ENCODE measurements at places on chromosomes 13 and 19.

DNA sequence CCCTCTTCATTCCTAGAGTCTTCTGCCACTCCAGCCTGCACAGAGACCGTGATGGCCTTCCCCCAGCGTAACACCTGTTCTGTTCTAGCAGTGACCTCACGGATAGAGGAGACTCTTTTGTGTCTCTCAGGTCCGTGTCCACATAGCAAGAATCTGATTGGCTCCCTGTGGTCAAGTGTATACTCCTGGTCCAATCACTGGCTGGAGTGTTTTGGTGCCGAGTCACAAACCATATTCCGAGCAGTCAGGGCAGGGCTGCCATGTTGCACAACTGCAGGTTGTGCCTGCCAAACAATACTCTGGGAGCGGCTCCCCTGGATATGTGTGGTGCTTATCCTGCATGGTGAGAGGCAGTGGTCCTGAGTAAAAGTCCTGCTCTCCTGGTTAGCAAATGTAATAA, 402.4 kb downstream of the KCNRG start:
- no peak for DNase-seq

- DNase-seq = no peak
Observed at GRCh38 chr13:102461302-102461701, 59.5 kb upstream of the FGF14 start.

DNA sequence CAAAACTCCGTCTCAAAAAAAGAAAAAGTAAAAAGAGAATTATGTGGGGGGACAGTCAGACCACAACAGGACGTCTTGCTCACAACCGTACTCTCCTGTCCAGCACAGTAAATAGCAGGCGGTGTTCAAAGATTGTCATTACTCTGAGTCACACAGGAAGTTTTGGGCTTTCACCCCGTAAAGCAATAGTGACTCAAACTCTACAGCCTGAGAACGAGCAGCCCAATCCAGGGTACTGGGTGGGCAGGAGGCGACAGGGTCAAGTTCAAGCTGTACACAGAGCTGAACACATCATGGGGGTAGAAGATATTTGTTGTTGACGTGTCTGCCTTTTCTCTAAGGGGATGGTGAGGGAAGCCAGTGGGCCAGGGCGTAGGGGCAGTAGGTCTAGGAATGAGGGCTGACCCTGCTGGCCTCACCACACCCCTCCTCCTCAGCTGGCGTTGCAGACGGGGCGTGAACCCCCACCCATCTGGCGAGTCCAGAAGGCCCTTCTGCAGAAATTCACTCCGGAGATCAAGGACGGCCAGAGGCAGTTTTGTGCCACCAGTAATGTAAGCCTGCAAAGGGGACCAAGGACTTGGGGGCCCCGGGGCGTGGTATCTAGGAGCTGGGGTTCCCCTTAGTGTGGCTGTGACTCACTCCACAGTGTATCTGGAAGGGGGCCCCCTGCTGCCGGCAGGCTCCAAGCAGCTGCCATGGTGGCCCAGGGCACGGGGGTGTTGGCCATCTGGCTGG, 23.3 kb downstream of the PRR12 start:
- DNase-seq = no peak

DNA sequence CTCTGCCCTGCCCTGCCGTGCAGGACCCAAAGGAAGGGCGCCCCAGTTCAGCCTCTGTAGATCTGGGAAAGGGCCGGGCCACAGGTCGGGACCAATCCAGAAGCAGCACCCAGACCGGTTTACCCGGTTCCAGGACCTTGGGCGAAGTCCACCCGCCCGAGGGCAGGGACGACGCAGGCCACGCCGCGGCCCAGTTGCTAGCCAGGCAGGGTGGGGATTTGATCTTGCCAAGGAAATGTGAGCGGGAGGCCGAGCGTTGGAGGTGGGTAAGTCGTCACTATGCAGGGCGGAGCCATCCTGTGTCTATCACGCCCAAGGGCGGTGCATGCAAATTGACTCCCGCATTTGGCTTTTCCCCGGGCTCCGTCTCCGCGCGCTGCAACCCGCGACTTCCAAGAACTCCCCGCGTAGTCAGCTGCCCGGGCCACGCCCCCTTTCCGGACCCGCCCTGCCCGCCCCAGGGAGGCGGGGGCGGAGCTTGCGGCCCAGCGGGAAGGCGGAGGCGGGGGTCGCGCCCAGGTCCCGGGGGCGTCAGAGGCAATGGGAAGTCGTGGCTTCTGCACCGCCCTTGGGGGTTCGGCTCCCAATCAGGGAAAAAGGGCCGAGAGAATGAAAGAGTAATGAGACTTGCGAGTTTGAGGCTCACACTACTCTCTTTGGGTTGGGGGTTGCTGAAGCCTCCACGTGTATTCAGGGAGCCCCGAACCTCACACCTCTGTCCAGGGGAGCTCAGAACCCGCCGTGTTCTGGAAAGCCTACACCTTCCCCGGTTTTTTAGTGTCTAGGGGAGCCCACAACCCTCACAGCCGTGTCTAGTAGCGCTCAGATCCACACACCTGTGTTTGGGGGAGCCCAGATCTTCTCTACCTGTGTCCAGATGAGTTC, 12.8 kb downstream of the IER2 start:
- peak; percentile 91 for DNase-seq

- DNase-seq = no peak
Observed at GRCh38 chr19:4870025-4870700, 2.7 kb upstream of the PLIN3 start.

GRCh38 chr19:34904664-34905527, 21.8 kb upstream of the ZNF30 start:
- no peak for DNase-seq

GRCh38 chr13:67063036-67063435, 167.1 kb downstream of the PCDH9 start:
- no peak for DNase-seq

GRCh38 chr13:23690668-23691067, 120.5 kb downstream of the TNFRSF19 start:
- no peak for DNase-seq

DNA sequence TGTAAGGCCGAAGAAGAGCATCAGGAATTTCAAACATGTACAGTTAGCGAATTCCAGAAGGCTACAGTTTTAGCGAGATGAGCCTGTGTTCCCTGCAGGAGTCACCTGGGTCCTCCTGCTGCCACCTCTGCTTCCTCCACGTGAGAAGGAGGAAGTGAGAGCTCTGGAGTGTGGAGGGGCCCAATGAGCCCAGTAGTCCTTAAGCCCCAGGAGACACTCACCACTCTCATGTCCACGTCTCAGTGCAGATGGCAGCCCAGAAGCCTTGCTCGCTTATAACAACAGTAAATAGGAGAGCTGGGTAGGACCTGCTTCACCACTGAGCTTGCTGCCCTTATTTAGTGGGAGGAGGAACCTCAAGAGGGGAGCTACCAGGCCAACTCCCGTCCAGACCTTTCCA, 44.3 kb downstream of the SERP2 start:
- DNase-seq = no peak

DNA sequence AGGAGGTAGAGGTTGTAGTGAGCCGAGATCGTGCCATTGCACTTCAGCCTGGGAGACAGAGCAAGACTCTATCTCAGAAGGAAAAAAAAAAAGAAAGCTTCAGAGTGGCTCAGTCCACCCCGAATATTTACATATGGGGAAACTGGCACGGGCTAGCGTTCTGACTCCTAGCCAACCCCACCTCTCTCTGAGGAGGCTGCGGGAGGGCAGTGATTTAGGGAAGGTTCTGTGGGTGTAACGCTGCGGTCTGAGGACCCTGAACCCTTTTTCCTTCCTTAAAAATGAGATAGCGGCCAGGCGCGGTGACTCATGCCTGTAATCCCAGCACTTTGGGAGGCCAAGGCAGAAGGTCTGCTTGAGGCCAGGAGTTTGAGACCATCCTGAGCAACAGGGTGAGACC, 5.0 kb downstream of the LRRC25 start:
- DNase-seq = peak; percentile 27

GRCh38 chr13:112001571-112001970, 65.4 kb upstream of the SOX1 start:
- DNase-seq = no peak

GRCh38 chr13:50537029-50537428, 306.5 kb downstream of the DLEU7 start:
- no peak for DNase-seq

GRCh38 chr19:18514800-18515682, 6.8 kb downstream of the ELL start:
- DNase-seq = no peak

DNA sequence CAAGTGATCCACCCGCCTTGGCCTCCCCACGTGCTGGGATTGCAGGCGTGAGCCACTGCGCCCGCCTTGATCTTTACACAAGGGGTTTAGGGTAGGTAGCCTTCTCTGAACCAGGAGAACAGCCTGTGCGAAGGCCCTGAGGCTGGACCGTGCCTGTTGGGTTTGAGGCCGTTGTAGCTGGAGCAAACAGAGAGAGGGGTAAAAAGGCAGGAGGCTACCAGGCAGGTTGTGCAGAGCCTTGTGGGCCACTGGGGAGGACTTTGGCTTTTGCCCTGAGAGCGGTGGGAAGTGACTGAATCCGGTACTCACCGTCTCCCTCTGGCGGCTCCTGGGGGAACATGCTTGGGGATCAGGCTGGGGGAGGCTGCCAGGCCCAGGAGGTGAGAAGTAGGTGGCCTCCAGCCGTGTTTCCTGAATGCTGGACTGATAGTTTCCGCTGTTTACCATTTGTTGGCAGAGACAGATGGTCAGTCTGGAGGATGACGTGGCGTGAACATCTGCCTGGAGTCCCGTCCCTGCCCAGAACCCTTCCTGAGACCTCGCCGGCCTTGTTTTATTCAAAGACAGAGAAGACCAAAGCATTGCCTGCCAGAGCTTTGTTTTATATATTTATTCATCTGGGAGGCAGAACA, 24.6 kb downstream of the SPC24 start:
- peak; percentile 86 for DNase-seq

GRCh38 chr13:55617241-55617640, 1523.5 kb upstream of the PRR20A start:
- DNase-seq = no peak

GRCh38 chr19:38718747-38719543, 25.3 kb downstream of the CAPN12 start:
- DNase-seq = no peak

Measured in tibial nerve (tissue), 4 donors.